ENCODE measurements at places on chromosomes 11 and 22. TPM values are rescaled to one million over a fixed set of nuclear protein-coding genes. Genes with fewer than 3 reads are reported as not detected.

DNA sequence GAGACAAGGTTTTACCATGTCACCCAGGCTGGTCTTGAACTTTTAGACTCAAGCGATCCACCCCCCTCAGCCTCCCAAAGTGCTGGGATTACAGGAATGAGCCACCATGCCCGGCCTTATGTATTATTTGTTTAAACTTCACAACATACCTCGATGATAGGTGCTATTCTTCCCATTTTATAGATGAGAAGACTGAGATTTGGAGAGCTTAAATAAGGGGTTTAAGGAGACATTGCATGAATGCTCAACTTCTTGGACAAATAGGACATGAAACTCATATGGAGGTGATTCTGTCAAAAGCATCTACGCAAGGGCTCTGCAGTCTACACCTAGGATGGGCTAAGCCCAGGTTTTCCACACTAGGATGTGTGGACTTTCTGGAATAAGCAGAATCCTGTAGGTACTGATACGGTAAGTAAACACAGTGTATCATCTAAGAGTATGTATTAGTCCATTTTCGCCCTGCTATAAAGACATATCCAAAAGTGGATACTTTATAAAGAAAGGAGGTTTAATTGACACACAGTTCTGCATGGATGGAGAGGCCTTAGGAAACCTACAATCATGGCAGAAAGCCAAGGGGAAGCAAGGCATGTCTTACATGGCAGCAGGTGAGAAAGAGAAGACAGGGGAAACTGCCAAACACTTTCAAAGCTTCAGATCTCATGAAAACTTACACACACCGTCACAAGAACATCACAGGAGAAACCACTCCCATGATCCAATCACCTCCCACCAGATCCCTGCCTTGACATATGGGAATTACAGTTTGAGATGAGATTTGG, 62.8 kb upstream of the CAPRIN1 start:
- DNase-seq, result no peak

GRCh38 chr22:37604875-37605274, 3.8 kb upstream of the GGA1 start:
- no peak for DNase-seq

TMEM86A gene
- total RNA-seq, result 4.6 TPM

DNA sequence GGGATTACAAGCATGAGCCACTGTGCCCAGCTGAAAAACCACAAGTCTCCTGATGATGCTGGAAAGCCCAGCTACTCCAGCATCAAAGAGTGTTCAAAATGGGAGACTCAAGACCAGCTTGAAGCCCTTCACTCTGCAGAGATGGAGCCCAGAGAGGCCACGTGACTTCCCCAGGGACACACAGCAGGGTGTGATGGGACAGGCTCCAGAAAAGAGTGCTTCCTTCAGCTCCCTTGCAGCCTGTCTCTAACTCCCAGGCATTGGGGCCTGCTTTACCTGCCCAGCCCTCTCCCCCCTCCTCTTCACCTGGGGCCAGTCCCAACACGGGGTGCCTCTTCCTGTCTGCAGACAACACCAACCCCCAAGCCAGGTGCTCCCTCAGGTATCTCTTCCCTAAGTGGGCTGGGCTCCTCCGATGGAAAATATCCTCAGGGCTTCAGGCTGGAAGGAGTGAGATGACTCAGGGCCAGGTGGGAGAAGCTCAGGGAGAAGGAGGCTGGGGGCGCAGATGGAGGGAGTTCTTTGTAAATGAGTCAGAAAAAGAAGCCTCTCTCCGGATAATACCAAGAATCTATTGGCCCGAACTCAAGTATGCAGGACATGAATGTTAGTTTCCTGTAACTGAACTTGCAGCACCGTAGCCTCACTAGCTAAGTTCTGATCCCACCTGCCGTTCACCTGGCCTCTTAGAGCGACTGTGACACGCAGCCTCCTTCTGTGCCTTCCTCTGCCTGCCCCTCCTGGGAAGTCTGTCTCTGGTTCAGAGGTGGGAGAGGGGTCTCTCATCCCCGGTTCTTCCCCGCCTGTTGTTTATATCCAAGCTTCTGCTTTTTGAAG, 326.6 kb downstream of the MN1 start:
- DNase-seq, result no peak

- no peak for DNase-seq
Observed at GRCh38 chr11:84686716-84687115, 940.4 kb downstream of the DLG2 start.

DNA sequence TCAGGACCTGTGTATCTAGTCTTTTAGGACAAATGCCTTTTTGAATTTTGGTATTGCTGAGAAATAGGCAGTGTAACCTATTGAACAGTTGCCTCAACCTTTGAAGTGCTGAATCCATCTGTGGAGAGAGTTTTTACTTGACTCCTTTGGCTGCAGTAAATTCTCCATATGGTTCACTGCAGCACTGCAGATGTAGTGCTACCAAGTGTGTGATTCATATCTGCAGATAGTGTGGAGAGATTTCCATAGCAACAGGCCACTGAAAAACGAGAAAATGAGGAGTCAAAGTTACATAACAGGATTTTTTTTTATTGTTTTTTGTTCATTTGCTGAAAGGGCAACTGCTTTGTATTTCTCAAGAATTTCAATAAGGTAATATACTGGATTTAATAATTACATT, 356.1 kb downstream of the RAB38 start:
- DNase-seq, result no peak

GRCh38 chr11:24064309-24064903, 432.4 kb upstream of the LUZP2 start:
- no peak for DNase-seq

DNA sequence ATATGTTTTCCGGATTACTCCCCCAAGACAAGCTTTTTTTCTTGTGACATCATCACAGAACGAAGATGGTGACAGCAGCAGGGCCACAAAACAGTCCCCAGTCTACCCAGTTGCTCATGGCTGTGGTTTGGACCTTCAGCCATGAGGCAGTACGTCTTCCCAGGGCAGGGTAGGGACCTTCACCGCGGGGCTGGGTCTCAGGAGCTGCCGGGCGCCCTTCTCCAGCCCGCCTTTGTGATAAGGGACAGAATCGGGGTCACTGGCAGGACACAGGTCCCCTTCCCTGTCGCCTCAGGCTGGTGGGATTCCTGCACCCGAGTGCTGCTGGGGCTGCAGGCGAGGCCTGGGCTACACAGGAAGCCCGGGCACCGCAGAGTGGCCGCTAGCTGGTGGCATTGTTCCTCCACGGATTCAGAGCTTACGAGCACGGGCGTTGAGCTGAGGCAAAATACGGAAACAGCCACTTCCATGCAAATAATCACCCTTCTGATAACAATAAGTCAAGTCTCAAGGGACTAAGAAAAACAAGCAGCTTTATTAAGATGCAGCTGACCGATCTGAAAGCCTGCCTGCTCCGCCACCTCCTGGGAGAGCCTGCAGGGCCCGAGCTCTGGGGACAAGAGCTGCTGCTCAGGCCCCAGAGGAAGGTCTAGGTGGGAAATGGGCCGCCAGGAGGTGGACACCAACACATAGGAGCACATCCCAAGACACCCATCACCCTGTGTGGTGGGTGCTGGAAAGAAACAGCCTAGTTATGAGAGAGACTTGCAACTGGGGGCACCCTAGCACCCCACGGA, 12.3 kb downstream of the TBX1 start:
- no peak for DNase-seq

- DNase-seq, result no peak
Observed at GRCh38 chr22:24086310-24086709, 75.2 kb downstream of the CABIN1 start.

DNA sequence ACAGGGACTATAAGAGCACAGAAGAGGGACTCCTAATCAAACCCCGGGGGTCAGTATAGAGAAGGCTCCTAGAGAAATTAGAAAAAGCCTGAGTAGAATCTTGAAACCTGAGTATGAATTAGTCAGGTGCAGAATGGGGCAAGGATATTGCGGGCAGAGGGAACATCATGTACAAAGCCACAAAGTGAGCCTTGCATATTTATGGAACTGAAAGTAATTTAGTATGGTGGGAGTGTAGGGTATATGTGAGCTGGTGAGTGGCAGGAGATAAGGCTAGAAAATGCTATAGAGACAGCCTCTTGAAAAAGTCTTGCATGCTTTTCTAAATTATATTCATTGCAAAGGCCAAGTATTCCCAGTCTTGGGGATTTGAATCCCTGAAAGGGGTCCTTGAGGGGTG, 93.7 kb downstream of the STIM1 start:
- DNase-seq, result no peak

GRCh38 chr11:77661670-77662069, 24.1 kb upstream of the CLNS1A start:
- no peak for DNase-seq

DNA sequence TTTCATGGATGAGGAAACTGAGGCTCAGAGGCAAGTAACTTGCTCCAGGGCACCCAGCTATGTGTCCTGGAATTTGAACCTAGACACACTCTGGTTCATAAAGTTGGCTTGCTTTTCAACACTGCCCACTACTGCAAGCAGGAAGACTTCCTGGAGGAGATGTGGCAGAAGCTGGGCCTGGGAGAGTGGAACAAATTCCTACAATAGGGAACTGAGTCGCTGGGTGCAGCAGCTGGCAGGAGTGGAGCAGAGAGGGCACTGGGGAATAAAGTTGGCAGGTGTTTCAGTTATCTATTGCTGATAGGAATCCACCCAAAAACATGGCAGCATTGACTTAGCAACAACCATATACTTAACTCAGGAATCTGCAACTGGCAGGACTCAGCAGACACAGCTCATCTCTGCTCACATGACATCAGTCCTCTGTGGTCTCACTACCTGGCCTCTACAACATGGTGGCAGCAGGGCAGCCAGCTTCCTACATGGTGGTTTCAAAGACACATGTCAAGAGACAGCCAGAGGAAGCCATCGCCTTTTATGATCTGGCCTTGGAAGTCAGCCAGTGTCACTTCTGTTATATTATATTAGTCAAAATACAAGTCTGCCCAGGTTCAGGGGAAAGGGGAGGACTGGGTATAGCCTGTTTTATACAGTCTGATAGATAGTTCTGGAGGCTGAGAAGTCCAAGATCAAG, 10.6 kb upstream of the CARD10 start:
- DNase-seq, result no peak

MS4A12 gene
- total RNA-seq, result not detected

- peak; percentile 66 for DNase-seq
Observed at GRCh38 chr22:21712751-21713427, 22.7 kb downstream of the YPEL1 start.

- no peak for DNase-seq
Observed at GRCh38 chr11:69537126-69537525, 55.7 kb downstream of the LINC01488 start.

DNA sequence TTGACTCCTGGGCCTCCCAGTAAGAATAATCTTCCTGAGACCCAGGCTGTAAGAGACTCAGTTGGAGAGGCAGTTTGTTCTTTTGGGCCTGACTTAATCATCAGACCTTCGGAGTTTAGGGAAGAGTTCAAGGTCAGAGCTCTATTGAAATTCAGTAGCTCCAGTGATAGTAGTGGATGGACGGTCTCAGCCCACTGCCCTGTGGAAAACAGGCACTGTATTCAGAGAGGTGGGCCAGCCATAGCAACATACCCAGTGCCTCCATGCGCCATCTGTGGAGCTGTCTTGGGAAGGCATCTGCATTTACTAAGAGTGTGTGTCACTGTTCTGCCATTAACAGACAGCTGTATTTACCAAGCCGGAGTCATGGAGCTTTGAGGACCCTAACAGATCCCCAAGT, 2.9 kb downstream of the SMARCB1 start:
- no peak for DNase-seq

MRGPRE gene
- 0.81 TPM for total RNA-seq

DNA sequence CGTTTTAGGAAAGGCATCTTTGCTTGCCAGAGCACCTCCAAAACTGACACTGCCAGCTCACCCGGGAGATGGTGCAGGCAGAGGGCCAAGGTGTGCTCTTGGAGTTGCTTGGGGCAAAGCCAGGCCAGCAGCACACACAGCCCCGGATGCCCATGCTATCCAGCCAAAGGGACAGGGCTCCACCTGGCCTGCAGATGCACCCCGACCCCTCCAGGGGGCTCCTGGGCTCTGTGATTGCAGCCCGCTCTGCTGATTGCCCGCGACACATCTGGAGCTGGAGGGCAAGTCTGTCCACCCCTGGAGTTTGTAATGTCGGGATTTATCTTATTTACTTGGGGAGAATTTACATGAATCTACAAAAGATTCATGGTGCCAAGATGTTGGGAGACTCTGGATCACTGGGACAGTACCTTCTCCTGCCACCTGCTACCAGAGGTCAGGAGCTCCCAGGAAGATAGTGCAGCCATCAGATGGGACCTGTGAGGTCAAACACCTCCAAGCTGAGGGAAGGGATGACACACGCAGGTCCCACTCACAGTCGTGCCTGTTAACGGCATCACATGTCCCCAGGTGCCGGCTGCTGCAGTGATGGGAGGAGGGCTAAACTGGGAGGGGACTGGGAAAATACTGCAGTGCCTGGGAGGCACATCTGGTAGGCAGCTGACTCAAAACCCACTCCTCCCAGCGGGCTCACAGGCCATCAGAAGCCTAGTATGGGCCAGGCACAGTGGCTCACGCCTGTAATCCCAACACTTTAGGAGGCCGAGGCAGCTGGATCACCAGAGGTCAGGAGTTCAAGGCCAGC, 17.2 kb downstream of the CBX7 start:
- DNase-seq, result no peak

GRCh38 chr11:127789927-127790326, 789.4 kb upstream of the KIRREL3 start:
- DNase-seq, result no peak

GRCh38 chr11:118439646-118440045, 3.4 kb downstream of the KMT2A start:
- DNase-seq, result no peak

- DNase-seq, result no peak
Observed at GRCh38 chr22:29517215-29517908, 36.2 kb downstream of the THOC5 start.

DNA sequence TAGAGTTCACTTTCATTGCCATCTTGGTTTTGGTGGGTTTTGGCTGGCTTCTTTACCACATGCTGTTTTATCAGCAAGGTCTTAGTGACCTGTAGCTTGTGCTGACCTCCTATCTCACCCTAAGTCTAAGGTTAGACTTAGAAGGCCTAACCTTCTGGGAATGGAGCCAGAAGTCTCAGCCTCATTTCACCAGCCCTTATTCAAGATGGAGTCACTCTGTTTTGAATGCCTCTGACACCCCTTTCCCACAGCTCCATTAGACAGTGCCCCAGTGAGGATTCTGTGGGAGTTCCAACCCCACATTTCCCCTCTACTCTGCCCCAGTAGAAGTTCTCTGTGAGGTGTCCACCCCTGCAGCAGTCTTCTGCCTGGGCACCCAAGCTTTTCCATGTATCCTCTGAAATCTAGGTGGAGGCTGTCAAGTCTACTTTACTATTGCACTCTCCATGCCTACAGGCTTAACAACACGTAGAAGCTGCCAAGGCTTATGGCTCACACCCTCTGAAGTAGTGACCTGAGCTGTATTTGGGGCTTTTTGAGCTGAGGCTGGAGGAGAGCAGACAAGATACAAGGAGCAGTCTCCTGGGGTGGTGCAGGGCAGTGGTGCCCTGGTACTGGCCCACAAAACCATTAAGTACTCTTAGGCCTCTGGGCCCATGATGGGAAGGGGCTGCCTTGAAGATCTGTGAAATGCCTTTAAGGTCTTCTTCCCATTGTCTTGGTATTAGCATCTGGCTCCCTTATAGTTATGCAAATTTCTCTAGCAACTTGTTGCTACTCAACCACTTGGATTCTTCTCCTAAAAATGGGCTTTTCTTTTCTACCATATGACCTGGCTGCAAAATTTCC, 65.9 kb upstream of the SC5D start:
- no peak for DNase-seq

OR5A1 gene
- total RNA-seq, result not detected

SPTY2D1 gene
- total RNA-seq, result 17.7 TPM

- no peak for DNase-seq
Observed at GRCh38 chr11:120431633-120432032, 79.9 kb upstream of the GRIK4 start.

- DNase-seq, result no peak
Observed at GRCh38 chr22:43481568-43482317, 69.9 kb downstream of the MPPED1 start.

- DNase-seq, result no peak
Observed at GRCh38 chr22:44848791-44849420, 96.5 kb downstream of the ARHGAP8 start.

Measured in ureter (tissue), 1 donor.